GM23248 (cell line): ENCODE measurements at places on chromosomes 2 and 18.

DNA sequence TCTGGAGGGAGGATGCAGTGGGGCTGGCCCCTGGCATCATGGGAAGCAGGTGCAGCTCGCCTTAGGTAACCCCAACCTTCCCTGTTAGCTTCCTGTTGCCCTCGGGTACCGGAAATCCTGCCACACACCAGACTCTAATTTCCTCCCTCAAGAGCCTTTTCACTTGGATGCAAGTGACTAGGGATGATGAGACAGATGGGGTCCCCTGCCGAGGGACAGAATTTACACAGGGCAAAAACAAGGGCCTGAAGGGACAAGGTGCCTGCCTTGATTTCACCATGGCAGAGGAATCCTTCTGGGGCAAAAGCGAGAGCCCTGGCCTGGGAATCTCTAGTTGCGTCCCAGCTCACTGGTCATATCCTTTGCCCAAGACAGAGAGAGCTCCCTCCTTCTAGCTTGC lies 263.1 kb downstream of the LOXHD1 start:
- peaks cover under 1% of the 10 kb centered on the region; the same call in 1 of the 2 replicates for H3K27me3 ChIP-seq
- no peak overlapping the region for H3K4me3 ChIP-seq
- H3K27ac ChIP-seq: no peak overlapping the region

- H3K36me3 ChIP-seq: no peaks in the 10 kb centered on the region
- no peak overlapping the region for H3K27ac ChIP-seq
- H3K4me1 ChIP-seq: no peaks in the 10 kb centered on the region
- DNase-seq: peak; percentile 75
- H3K4me3 ChIP-seq: no peak overlapping the region
These were observed 29.2 kb upstream of the TEX44 start for GRCh38 chr2:231563378-231563961.

DNA sequence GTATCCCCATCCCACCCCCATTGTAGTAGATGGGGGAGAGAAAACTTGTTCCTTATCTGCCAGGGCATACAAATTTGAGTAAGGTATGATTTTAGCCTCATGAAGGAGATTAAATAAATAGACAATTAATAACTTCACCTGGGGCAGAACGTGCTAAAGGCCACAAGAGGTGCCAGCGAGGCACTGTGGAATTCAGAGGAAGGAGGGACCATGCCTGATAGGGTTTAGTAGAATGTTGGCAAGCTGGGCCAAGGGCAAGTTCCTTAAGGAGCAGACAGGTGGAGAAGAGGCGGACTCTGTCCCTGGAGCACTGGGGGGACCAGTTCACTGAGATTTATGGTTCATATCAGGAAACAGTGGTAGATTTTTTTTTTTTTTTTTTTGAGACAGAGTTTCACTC lies 22.5 kb downstream of the STAMBP start:
- DNase-seq: peak; percentile 5
- peaks cover 16% of the 10 kb centered on the region; the same call in 1 of the 2 replicates for H3K27me3 ChIP-seq
- H3K4me1 ChIP-seq: peaks cover 16% of the 10 kb centered on the region
- no peak overlapping the region for H3K4me3 ChIP-seq

DNA sequence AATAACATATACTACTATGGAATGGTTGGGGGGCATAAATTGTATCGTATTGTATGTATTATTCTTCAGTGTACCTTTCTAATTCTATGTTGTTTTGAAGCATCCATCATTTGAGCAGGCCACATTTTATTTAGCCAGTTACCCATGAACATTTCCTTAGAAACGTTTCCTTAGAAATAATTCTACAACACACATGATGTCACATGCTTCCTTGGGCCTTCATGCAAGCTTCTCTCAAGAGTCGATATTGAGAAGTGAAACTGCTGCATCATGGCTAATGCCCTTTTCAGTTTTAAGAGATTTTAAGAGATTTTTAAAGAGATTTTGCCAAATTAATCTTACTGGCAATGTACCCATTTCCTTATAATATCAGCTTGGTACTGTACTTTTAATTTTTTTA lies 63.9 kb downstream of the ALPK2 start:
- peaks cover 30% of the 10 kb centered on the region for H3K4me1 ChIP-seq
- DNase-seq: peak; percentile 19
- no peaks in the 10 kb centered on the region for H3K27me3 ChIP-seq
- H3K36me3 ChIP-seq: peaks cover 4% of the 10 kb centered on the region; the same call in 1 of the 2 replicates
- no peak overlapping the region for H3K4me3 ChIP-seq

DNA sequence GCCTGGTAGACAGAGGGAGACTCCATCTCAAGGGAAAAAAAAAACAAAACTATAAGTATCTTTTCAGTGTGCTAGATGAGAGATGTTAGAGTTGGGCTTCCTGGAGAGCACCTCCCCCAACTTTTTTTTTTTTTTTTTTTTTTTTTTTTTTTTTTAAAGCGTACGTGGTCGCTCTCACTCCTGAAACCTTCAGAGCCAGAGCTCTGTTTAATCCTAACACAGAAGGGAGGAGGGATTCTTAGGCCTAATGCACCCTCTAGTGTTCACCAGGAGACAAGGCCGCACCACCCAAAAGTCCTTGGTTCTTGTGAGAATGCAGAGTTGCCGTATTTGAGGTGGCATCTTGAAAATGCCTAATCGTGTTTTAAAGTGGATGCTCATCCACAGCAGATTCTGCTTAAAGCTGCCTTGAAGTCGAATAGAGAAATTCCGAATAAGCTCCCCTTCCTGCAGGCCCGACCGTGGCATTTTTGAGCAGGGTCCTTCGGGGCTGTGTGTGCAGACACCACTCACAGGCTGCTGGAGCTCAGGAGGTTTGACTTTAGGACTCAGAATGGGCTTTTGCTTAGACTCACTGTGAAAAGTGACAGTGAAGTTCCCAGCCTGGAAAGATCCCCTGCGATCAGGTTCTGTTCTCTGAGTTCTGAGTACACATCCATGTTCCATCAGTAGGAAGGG lies 252.6 kb downstream of the AGAP1 start:
- peaks cover 17% of the 10 kb centered on the region for H3K4me1 ChIP-seq
- no peak overlapping the region for H3K4me3 ChIP-seq
- H3K27me3 ChIP-seq: no peaks in the 10 kb centered on the region
- H3K36me3 ChIP-seq: no peaks in the 10 kb centered on the region; the same call in 1 of the 2 replicates

GRCh38 chr2:65402780-65403528 lies 29.4 kb downstream of the SPRED2 start:
- H3K4me3 ChIP-seq: peak overlapping the region; percentile 22
- peak; percentile 79 for DNase-seq
- H3K36me3 ChIP-seq: no peaks in the 10 kb centered on the region

- no peaks in the 10 kb centered on the region for H3K4me1 ChIP-seq
- peaks cover 75% of the 10 kb centered on the region for H3K36me3 ChIP-seq
- no peaks in the 10 kb centered on the region for H3K27me3 ChIP-seq
- no peak overlapping the region for H3K27ac ChIP-seq
These were observed 108.4 kb upstream of the MCFD2 start for GRCh38 chr2:47024046-47024445.

- no peaks in the 10 kb centered on the region for H3K27me3 ChIP-seq
- H3K27ac ChIP-seq: no peak overlapping the region
- peak; percentile 55 for DNase-seq
- H3K4me1 ChIP-seq: peaks cover 19% of the 10 kb centered on the region; the same call in 1 of the 2 replicates
- H3K4me3 ChIP-seq: no peak overlapping the region
These were observed 112.8 kb downstream of the CAPN13 start for GRCh38 chr2:30694286-30695055.

- no peaks in the 10 kb centered on the region for H3K27me3 ChIP-seq
- no peaks in the 10 kb centered on the region for H3K36me3 ChIP-seq
- peak; percentile 90 for DNase-seq
- peak overlapping the region; percentile 56 for H3K27ac ChIP-seq
These were observed 6.0 kb upstream of the GLI2 start for GRCh38 chr2:120729406-120730399.

DNA sequence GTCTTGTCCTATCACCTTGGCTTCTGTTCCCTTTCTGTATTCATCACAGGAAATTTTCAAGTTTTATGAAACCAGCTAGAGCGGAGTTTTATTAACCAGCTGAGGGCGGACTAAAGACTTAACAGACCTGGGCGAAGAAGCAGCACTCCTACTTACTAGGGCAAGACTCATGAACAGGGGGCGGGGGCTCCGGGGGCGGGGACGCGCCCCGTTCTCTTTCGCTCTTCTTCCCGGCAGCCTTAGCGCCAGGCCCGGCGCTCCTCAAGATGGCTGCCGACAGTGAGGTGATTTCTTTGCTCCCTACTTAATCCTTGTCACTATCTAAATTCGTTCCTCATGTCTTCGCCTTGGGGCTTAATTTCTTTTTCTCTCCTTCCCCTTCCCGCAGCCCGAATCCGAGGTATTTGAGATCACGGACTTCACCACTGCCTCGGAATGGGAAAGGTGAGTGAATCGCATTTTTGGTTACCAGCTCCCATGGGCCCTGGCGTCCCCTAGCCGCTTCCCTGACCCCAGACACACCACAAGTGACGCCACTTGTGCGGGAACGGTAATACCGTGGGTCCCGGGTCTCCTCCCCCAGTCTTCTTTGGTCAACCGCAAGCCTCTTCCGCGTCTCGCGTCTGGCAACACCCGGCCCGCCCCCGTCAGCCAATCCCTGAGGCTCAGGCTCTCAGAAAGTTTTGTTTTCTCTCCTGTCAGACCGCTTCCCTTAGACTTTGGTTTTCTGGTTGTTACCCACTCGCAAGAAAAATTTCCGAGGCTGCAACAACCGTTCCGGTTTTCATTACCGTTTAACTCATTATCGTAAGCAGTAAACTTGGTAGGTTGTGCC lies at the start of gene RAB3GAP1:
Gene RAB3GAP1 (plus strand): TSS at position 251 of the 835 bp plus-strand sequence. CDS start 16 bp downstream, at position 267.
- 0 out of 2 replicates have a peak, but pooled peaks cover under 1% of the 10 kb centered on the region for H3K27me3 ChIP-seq
- H3K4me3 ChIP-seq: peak within 1 kb of the TSS; percentile 96
- H3K4me1 ChIP-seq: peaks cover 23% of the 10 kb centered on the region
- 0 out of 2 replicates have a peak, but pooled peaks cover 9% of the 10 kb centered on the region for H3K36me3 ChIP-seq
- peak within 1 kb of the TSS; percentile 98 for H3K27ac ChIP-seq
- DNase-seq: peak; percentile 95

GRCh38 chr2:216588861-216589710 lies 44.1 kb upstream of the IGFBP2 start:
- no peaks in the 10 kb centered on the region for H3K27me3 ChIP-seq
- no peaks in the 10 kb centered on the region for H3K36me3 ChIP-seq
- no peak overlapping the region for H3K27ac ChIP-seq
- H3K4me1 ChIP-seq: no peaks in the 10 kb centered on the region; the same call in 1 of the 2 replicates
- no peak overlapping the region for H3K4me3 ChIP-seq

GRCh38 chr2:42834161-42834560 lies 41.8 kb upstream of the HAAO start:
- H3K36me3 ChIP-seq: no peaks in the 10 kb centered on the region
- H3K4me1 ChIP-seq: peaks cover 29% of the 10 kb centered on the region
- no peak for DNase-seq
- no peak overlapping the region for H3K27ac ChIP-seq
- H3K4me3 ChIP-seq: no peak overlapping the region

DNA sequence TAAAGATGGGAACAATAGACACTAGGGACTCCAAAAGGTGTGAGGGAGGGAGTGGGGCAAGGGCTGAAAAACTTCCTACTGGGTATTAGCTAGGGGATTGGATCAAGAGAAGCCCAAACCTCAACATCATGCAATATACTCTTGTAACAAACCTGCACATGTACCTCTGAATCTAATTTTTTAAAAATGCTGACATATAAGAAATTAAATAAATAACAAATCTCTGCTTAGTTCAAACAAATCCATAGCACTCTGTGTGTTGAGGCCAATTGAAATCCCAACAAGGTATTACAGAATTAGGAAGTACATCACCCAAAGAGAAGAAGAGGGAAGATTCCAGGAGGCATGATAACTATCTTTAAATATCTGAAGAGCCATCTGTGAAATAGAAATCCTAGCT lies 55.4 kb upstream of the CDH20 start:
- no peaks in the 10 kb centered on the region for H3K27me3 ChIP-seq
- H3K4me3 ChIP-seq: no peak overlapping the region
- no peak overlapping the region for H3K27ac ChIP-seq
- no peak for DNase-seq

DNA sequence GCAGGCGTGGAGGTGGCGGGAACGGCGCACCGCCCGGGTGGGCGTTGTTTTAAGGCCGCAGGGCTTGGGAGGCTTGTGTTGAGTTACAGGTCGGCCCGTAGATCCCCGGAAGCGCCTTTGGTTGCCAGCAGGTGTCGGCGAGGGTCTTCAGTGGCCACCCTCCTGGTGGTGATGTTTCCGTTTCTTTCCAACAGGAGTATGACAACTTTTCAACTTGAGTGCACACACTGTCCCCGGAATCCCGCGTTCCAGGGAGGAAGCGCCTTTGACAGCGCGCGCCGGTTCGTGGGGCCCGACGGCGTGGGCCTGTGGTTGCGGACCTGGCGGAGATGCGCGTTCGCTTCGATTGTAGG lies 1.0 kb upstream of the HDAC4 start:
- DNase-seq: peak; percentile 71
- 0 out of 2 replicates have a peak, but pooled peaks cover 2% of the 10 kb centered on the region for H3K27me3 ChIP-seq
- H3K4me1 ChIP-seq: peaks cover 13% of the 10 kb centered on the region
- peak overlapping the region; percentile 100 for H3K27ac ChIP-seq
- H3K36me3 ChIP-seq: no peaks in the 10 kb centered on the region
- H3K4me3 ChIP-seq: peak overlapping the region; percentile 93

- no peak for DNase-seq
- no peak overlapping the region for H3K4me3 ChIP-seq
- H3K36me3 ChIP-seq: peaks cover 9% of the 10 kb centered on the region
These were observed 121.0 kb downstream of the MAP3K20 start for GRCh38 chr2:173196638-173197037.

DNA sequence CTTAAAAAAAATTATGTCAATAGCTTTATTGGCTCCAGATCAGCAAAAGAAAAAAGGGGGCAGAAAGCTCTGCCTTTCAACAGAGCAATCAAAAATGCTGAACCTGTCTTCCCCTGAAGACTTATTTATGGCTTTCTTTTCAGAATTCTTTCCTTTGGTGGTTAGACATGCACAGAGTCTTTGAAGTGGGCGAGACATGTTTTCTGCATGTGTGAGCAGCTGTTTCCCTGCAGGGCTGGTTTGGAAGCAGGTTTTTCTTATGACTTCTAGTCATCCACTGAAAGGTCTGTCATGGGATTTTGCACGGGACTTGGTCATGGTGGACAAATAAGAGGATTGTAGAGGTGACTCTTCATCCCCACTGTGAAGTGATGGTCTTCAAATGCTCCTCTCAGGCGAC lies 160.3 kb downstream of the VAPA start:
- H3K36me3 ChIP-seq: no peaks in the 10 kb centered on the region
- no peak overlapping the region for H3K27ac ChIP-seq
- H3K4me3 ChIP-seq: no peak overlapping the region
- H3K27me3 ChIP-seq: peaks cover 4% of the 10 kb centered on the region; the same call in 1 of the 2 replicates
- DNase-seq: no peak
- H3K4me1 ChIP-seq: 0 out of 2 replicates have a peak, but pooled peaks cover 6% of the 10 kb centered on the region

GRCh38 chr2:224520064-224520463 lies 65.1 kb downstream of the CUL3 start:
- H3K27ac ChIP-seq: peak overlapping the region; percentile 76
- peak overlapping the region; percentile 45 for H3K4me3 ChIP-seq

GRCh38 chr2:120656273-120656950 lies 79.3 kb upstream of the GLI2 start:
- H3K4me1 ChIP-seq: peaks cover 6% of the 10 kb centered on the region; the same call in 1 of the 2 replicates
- DNase-seq: no peak
- H3K27me3 ChIP-seq: no peaks in the 10 kb centered on the region
- H3K36me3 ChIP-seq: no peaks in the 10 kb centered on the region
